Activated CD8-positive, alpha-beta T cell treated with anti-CD3 and anti-CD28 coated beads for 36 hours (primary cell): ENCODE measurements at places on chromosomes 5 and 9. TPM values are rescaled to one million over a fixed set of nuclear protein-coding genes. Genes with fewer than 3 reads are reported as not detected.

- DNase-seq = no peak
- peaks cover 2% of the 10 kb centered on the region for H3K27me3 ChIP-seq
- no peak overlapping the region for H3K4me3 ChIP-seq
These were observed 217.6 kb upstream of the ANKRD55 start for GRCh38 chr5:56450766-56451165.

DNA sequence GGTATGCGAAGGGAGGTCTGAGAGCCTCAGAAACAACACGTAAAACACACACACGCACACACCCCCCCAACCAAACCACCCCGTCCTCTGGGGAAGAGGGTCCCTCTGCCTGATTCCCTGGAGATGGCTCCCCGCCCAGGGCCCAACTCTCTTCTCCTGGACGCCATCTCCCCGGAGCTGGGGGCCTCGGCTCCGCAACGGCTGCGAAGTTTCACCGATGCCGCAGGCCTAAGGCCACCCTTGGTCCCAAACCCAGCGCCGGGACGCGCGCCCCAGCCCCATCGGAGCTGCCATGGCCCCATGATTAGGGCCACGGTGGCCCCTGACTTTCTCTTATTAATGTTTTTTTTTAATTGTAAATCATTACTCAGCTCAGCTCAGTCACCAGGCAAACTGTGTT lies 181.4 kb upstream of the TBCA start:
- no peak overlapping the region for H3K27ac ChIP-seq
- no peak for DNase-seq
- peaks cover 16% of the 10 kb centered on the region for H3K4me1 ChIP-seq
- H3K4me3 ChIP-seq = no peak overlapping the region

- peaks cover 43% of the 10 kb centered on the region for H3K4me1 ChIP-seq
- H3K36me3 ChIP-seq = peaks cover 28% of the 10 kb centered on the region
- DNase-seq = no peak
- H3K27me3 ChIP-seq = no peaks in the 10 kb centered on the region
- peak overlapping the region; percentile 69 for H3K27ac ChIP-seq
- H3K4me3 ChIP-seq = no peak overlapping the region
These were observed 11.4 kb downstream of the YTHDC2 start for GRCh38 chr5:113524927-113525326.

DNA sequence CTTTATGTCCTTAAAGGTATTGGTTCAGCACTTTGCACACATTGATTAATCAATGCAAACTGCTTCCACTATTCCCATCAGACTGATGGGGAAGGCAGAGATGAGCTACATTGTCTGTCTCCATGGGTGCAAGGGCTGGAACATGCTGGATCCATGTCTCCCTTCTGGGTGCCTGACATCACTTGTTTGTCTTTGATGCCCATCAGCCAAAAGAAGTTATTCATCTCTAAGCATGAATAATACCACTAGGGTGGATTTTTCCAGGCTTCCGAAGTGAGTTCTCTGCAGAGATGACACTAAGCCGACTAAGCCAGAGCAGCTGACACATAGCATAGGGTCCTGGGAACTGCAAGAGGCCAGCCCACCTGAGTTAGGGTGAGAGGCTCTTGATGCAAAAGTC lies 8.7 kb downstream of the FGF1 start:
- H3K4me3 ChIP-seq = no peak overlapping the region
- no peaks in the 10 kb centered on the region for H3K27me3 ChIP-seq
- no peak for DNase-seq
- no peaks in the 10 kb centered on the region for H3K36me3 ChIP-seq
- no peak overlapping the region for H3K27ac ChIP-seq

Gene NR6A1
- total RNA-seq = 1.1 TPM
